ENCODE measurements at places on chromosomes 5 and 9.

GRCh38 chr9:98329281-98329680 lies 73.8 kb upstream of the TBC1D2 start:
- DNase-seq = no peak

DNA sequence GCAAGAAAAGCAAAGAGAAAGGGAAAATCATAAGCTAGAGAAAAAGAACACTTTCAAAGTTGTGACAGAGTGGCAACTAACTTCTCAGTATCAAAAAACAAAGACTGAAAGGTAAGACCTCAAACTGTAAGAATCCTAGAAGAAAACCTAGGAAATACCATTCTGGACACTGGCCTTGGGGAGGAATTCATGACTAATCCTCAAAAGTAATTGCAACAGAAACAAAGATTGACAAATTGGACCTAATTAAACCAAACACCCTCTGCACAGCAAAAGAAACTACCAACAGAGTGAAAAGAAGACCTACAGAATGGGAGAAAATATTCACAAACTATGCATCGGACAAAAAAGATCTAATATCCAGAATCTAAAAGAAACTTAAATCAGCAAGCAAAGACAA lies 79.1 kb downstream of the FEM1C start:
- no peak for DNase-seq

DNA sequence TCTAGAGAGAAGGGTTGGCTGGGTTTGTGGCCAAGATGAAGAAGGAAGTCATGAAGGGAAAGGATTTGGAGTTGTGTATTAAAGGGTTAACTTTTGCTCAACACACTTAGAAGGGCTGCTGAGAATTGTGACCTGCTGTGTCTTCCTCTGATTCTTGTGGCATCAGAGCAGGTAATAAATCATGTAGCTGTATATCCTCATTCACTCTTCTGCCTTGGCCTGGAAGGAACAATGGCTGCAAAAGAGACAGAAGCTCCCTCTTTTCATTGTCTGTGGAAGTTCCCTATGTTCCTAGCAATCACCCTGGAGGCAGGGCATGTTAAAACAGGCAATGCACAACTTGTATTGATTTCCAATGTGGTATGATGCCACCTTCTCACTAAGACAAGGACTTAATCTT lies 159.1 kb downstream of the LRRC70 start:
- no peak for DNase-seq

- peak; percentile 22 for DNase-seq
Measured at GRCh38 chr9:96021551-96022444, 146.3 kb downstream of the ERCC6L2 start.

GRCh38 chr5:24767086-24767485 lies 122.3 kb upstream of the CDH10 start:
- DNase-seq = no peak
